Activated CD4-positive, alpha-beta T cell treated with anti-CD3 and anti-CD28 coated beads, Interleukin-2, amount 50 U/mL, for 16 hours (primary cell): ENCODE measurements at places on chromosomes 6 and 20.

- DNase-seq: no peak
These were observed 22.8 kb downstream of the RBM38 start for GRCh38 chr20:57413986-57414385.

- no peak for DNase-seq
These were observed 838.4 kb downstream of the QKI start for GRCh38 chr6:164252948-164253347.

DNA sequence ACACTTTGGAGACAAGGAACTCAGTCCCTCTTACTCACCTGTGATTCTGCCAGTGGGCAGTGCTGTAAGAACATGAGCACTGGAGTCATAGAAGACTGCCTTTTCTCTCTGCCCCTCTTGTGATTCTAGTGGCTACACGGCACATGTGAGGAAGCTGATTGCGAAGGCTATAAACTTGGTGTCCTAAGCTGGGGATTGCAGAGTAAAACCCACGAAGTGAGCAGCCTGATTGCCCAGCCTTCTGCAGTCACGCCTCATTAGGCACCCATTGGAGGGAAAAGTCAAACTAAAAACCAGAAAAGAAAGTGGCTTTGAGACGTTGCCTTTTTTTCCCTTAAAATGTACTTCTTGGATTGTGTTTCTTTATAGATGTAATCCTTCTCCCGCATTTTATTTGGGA, 748.4 kb upstream of the CHD6 start:
- no peak for DNase-seq

GRCh38 chr6:14276071-14276470, 158.5 kb downstream of the CD83 start:
- DNase-seq: no peak

DNA sequence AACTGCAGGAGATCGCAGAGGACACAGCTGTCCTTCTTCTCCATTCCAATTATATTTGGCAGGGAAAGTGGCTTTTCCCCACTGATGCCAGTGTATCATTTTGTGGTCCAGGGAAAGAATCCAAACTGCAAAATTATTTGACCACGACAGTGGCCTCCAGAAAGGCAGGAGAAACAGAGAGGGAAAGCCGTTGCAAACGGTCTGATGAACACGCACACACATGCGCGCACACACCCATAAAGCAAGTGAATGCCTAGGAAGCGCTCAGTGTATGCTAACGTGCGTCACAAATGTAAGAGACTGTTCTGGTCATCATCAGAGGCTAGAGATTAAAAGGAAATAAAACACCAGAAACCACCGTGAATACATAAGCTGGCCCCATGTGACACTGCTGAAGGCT, 54.0 kb downstream of the NPEPL1 start:
- DNase-seq: no peak

- no peak for DNase-seq
These were observed 790.1 kb upstream of the SLC35B3 start for GRCh38 chr6:9225441-9225871.

- no peak for DNase-seq
These were observed 58.0 kb downstream of the SYTL3 start for GRCh38 chr6:158707821-158708195.

- no peak for DNase-seq
These were observed 3.4 kb upstream of the HELZ2 start for GRCh38 chr20:63577317-63577894.
